Karpas-422 (cell line): ENCODE measurements at places on chromosomes 12 and 14.

- DNase-seq = peak; percentile 80
These were observed 105.9 kb upstream of the BCAT1 start for GRCh38 chr12:25054783-25055144.

- DNase-seq = no peak
These were observed 780 bp downstream of the SERPINA4 start for GRCh38 chr14:94562022-94562421.

DNA sequence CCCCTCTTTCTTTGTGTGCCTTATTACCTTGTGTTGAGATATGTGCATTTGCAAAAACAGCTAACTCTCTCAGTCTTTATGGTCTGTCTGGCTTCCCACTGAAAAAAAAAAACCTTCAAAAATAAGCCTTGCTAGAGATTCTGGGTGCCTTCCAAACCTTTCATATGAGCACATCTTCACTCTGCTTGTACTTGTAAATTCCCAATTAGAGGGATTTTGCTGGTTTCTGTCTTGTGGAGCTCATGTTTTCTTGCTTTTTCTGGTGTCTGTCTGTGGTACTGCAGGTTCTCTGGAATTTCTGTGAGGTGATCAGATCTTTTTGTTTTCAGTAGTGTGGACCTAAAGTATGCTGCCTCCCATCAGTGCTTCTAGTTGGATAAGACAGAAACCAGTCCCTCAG lies 100.1 kb downstream of the PIK3C2G start:
- no peak for DNase-seq

DNA sequence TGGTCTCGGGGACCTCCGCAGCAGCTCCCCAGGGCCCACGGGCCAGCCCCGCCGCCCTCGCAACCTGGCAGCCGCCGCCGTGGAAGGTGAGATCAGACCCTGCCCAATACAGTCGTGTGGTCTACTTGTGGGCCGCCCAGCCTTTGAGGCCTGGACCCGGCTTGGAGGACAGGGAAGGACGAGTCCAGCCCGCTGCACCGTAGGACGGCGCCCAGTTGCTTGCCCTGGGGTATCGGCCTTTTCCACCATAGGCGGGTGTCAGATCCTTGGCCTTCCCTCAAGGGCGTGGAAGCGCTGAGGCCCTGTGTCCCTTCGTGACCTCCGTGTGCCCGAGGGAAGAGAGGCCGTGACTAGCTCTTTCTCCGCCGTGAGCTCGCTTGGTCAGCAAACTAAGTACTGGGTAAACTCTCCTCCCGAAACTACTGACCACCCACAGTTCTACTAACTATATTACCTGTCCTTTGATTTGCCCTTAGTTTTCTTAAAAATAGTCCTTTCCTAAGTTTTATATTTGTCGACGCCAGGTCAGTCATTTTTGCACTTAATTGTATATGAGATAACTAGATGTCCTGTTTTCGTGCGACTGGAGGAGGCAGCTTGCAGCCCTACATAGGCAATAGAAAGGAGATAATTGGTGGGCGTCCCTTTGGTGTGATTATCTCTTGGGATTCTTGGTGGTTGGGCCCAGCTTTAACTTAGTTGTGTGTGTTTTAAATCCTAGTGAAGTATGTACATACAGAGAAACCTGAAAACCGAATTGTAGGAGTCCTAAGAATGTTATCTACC lies 757 bp downstream of the SLC25A3 start:
- DNase-seq = peak; percentile 60

DNA sequence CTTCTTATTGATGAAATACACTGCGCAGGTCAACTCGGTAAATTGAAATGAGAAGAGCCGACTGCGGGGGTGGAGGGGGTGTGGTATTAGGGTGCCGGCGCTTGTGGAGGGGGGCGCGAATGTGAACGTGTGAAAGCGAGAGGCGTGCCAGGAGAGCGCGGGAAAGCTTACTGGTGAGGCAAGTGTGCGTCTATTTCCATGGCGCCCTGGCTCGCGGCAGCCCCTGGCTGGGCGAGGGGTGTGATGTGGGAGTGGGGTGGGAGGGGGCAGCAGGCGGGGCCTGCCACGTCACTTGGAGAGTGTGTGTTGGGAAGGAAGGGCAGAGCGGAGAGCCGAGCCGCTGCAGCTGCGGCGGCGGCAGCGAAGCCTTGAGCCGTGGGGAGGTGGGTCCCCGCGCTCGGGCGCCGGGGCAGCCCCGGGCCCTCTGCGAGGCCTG lies 88.8 kb downstream of the GALNT8 start:
- no peak for DNase-seq

GRCh38 chr12:30962047-30962446 lies 35.5 kb downstream of the TSPAN11 start:
- DNase-seq = no peak

- peak; percentile 95 for DNase-seq
These were observed at the start of gene RNASE4 for GRCh38 chr14:20683891-20684661. Gene RNASE4, plus strand, starts transcription at chr14:20684560. Its CDS starts 14,812 bp downstream, at chr14:20699372.

- peak; percentile 85 for DNase-seq
These were observed 33.5 kb downstream of the C12orf50 start for GRCh38 chr12:87995581-87996178.
